ENCODE measurements at places on chromosomes 13 and 19.

DNA sequence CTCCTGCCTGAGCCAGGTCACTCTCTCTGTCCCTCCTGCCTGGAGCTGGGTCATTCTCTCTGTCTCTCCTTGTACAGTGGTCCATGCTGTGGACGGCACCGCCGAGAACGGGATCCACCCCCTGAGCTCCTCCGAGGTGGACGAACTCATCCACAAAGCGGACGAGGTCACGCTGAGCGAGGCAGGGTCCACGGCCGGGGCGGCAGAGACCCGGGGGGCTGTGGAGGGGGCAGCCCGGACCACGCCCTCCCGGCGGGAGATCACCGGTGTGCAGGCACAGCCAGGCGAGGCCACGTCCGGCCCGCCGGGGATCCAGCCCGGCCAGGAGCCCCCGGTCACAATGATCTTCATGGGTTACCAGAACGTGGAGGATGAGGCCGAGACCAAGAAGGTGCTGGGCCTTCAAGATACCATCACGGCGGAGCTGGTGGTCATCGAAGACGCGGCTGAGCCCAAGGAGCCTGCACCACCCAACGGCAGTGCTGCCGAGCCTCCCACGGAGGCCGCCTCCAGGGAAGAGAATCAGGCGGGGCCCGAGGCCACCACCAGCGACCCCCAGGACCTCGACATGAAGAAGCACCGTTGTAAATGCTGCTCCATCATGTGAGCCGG lies 4.6 kb upstream of the MISP start:
- DNase-seq: no peak

DNA sequence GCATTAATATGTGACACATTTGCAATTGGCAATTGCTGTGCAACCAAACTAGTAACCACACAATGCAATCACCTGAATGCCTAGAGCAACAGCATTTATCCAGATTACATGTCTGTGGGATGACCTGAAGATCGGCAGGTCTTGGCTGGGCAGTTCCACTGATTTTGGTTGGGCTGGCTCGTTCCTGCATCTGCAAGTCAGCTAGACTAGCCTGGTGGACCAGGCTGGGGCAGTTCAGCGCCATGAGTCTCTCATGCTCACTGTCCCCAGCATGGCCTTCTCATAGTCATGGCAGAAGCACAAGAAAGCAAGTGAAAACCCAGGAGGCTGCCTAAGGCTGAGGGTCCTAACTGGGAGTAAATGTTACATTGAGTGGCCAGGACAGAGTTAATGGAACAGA lies 229.1 kb upstream of the TSHZ3 start:
- DNase-seq: no peak

DNA sequence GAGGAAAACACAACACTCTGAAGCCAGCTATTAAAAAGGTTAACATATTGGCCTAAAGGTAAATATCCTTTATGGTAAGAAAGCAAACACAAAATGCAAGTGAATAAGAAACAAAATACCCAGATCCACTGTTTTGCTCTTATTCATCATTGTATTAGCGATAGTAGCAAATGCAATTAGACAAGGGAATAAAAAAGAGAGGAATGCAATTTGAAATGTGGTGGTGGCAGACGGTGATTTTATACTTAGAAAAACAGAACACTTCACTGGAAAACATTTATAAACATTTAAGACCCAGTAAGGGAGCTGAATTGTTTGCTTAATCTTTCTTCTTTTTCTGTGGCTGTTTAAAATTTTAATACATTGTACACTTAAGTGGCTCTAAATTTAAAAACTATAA lies 17.2 kb upstream of the CYP4F2 start:
- DNase-seq: no peak

DNA sequence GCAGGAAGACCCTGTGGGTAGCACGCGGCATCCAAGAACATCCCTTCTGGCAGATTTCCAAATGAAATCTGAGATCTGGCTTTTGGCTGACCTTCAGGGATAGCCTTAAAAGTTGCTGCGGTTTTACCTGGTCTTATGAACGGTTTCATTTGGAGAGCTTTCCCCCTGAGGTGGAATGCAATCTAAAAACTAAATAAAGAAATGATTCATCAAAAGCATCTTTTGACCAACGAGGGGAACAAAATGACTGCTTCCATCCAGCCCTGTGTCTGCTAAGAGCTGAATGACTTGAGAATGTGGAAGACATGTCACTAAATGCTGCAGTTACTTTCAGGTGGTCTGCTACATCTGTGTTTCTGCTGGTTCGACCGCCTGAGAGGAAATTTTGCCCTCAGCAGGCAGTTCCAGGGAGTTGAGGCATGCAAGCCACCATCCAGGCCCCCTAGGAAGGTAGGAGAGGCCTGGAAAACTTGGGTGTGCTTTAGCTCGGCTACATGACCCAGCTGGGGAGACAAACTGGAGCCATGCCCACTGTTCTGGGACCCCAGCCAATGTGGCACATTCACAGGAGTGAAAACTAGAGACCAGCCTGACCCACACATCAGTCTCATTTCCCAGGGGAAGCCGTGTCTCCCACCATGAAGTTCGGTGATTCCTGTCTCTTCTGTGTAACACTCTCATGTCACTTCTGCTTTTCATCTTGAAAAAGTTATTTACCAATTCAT lies 175.1 kb upstream of the KL start:
- DNase-seq: no peak

- DNase-seq: no peak
Observed at GRCh38 chr13:97497400-97497799, 63.4 kb downstream of the RAP2A start.

- DNase-seq: no peak
Observed at GRCh38 chr19:42362342-42362741, 27.8 kb downstream of the CNFN start.

- DNase-seq: peak; percentile 34
Observed at GRCh38 chr13:25171517-25172302, at the start of gene AMER2. AMER2 (minus strand) TSS chr13:25172288; CDS start chr13:25171619, 669 bp downstream.

GRCh38 chr13:71644579-71644978 lies 222.4 kb downstream of the DACH1 start:
- DNase-seq: no peak

GRCh38 chr19:50949861-50950260 lies 3.0 kb downstream of the KLK5 start:
- no peak for DNase-seq

Data from progenitor cell of endocrine pancreas (in vitro differentiated cells).